ENCODE measurements at places on chromosomes 12 and 14.

- no peak for DNase-seq
These were observed 49.8 kb downstream of the NTS start for GRCh38 chr12:85923767-85924331.

- no peak for DNase-seq
These were observed 230.4 kb downstream of the SPTSSA start for GRCh38 chr14:34231626-34232025.

GRCh38 chr12:75505706-75506312, 5.6 kb downstream of the KRR1 start:
- DNase-seq, result no peak

GRCh38 chr14:59870277-59871165, at the start of gene RTN1:
TSS of gene RTN1 (minus strand) at chr14:59870776. CDS start at chr14:59870630, 146 bp downstream.
- DNase-seq, result peak; percentile 72

DNA sequence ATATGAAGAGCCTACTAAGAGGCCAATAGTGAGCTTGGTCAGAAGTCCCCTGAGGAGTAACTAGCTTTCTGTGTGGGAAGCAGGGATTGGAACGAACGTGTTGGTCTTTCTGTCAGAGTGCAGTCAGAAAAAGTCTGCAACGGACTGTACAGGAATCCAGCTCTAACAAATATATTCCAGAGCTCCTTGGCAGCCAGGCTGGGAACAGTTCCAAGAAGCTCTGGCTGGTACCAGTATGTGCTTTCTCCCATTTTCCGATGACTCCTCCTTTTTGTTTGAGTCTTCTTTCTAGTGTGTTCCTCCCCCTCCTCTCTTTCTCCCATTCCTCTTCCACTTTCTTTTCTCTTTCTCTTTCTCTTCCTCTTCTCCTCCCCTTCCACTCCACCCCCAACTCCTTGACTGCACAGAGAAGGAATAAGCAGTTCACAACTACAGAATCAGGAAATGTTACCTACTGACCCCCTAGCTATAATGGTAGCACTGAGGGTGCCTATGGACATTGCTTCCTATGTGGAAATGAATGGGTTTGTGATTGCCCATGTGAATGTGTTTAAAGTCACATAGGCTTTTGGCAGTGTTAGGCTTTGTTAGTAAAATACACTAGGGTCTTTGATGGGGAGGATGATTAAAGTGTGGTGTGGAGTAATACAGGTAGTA, 59.9 kb downstream of the TTLL5 start:
- DNase-seq, result no peak

DNA sequence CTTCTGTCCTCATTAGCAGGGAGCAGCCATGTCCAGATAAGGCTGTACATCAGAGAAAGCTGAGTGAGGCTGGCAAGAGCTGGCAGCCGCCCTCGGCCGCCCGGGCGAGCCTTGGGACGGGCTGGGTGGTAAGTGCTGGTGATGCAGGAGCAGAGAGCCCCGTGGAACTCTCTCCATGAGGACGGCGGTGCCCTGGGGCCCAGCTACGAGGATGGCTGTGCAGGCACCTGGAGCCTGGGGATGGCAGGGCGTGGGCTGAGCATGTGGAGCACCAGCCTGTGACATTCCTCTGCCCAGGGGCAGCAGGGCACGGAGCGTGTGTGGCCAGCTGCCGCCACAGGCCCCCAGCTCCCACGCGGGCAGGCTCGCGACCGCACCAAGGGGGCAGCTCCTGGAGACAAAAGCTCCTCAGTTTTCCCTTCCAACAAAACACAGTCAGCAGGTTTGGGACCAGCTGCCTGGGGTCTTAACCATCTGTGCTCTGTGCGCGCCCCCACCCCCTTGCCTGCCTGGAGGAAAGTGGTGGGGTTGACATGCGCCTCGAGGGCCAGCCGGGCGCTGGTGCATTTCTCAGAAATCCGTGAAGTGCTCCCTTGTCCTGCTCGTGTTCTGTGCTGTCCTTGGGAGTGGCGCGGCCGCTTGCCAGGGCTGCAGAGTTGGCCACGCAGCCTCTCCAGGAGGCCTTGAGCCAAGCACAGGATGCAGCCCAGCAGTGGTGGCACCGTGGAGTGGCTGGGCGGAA, 21.4 kb downstream of the PACS2 start:
- no peak for DNase-seq

- DNase-seq, result no peak
These were observed 30.5 kb downstream of the YLPM1 start for GRCh38 chr14:74793506-74794155.

GRCh38 chr14:76323331-76324050, 52.4 kb upstream of the ESRRB start:
- DNase-seq, result no peak

- no peak for DNase-seq
These were observed 101.3 kb upstream of the MAX start for GRCh38 chr14:65203574-65203973.

DNA sequence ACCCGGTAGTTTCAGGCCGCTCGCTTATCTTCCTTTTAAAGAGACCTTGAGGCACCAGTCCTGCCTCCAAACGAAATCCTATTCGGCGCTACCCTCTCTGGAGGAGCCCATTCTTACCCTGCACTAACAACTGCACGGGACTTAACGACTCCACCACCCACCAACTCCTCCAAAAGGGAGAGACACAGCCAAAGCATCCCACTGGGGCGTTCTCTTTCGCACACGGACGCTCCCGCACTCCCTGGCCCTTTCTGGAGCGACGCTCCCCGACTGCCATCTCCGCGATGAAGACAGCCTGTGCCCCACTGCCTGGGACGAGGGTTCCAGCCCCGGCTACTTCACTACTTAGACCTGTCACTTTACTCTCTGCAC, 650 bp downstream of the GALC start:
- no peak for DNase-seq

- DNase-seq, result no peak
These were observed 10.0 kb upstream of the PKP2 start for GRCh38 chr12:32906399-32907165.

DNA sequence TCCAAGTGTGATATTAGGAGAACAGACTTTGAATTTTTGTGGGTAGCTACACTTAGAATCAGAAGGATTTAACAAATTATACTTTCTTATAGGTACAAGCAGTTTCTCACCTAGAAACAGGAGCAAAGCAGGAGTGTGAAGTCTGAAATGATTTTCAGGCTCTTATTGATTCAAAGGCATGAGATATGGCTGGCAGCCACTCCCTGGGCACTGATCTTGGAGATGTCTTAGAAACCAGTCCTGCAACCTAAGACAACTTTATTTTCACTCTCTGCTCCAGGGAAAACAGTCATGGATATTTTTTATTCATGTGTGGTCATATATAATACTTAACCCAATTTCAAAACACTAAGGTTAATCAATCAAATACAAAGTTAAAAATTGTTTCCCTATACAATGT, 254.9 kb upstream of the TMEM132C start:
- DNase-seq, result no peak

DNA sequence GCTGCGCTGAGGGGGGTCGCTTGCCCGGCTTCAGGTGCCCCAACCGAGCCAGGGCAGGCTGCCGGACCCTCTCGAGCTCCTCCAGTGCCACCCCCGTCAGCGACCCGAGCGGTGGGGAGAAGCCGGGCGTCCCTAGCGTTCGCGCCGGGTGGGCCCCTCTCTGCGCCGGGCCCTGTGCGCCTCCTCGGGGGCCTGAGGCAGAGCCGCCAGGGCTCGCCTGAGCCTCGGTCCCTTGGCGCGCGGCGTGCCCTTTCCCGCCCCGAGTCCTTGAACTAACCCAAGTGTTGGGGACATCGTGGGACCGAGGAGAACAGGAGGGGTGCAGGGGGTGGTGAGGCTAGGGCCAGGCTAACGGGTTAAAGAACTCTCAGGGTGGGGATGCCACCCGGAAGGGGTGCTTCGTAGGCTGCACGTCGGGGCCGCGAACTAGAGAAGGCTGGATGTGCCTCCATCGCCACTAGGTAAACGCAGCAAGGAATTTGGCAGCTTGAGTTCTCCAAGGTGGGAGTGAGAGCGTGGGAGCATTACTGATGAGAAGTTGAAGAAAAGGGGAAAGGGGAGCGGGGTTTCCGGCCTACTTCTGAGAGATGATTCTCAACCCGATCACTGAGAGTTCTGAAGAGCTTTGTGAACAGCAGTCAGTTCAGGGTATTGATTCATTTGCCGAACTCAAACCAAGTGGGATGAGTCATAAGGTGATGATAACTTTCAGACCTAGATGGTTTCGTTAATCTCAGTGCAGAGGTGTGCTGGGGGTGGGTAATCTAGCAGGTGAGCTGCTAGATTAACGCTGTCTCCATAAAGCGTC, 618 bp downstream of the RNF34 start:
- DNase-seq, result no peak

GRCh38 chr12:30740274-30740673, 14.5 kb downstream of the CAPRIN2 start:
- DNase-seq, result no peak

DNA sequence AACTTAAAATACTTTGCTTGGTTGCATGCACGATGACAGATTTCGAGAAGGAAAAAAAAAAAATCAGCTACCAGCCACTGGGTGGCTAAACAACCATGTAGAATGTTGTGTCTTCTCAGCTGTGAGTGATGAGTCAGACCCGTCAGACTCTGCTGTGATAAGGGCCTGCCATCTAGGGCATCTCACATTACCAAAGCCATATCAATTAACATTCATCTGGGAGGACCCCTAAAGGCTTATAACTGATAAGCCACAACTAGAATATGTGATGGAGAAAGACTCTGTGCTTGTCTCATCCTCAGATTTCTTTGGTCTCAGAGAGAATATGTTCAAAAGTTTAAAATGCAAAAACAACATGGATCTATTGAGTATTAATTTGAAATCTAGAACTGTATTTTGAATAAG, 111.5 kb downstream of the PAX9 start:
- no peak for DNase-seq

GRCh38 chr12:24069532-24070395, 120.3 kb upstream of the SOX5 start:
- peak; percentile 85 for DNase-seq

- DNase-seq, result no peak
These were observed 2.6 kb downstream of the YAF2 start for GRCh38 chr12:42235426-42235825.

DNA sequence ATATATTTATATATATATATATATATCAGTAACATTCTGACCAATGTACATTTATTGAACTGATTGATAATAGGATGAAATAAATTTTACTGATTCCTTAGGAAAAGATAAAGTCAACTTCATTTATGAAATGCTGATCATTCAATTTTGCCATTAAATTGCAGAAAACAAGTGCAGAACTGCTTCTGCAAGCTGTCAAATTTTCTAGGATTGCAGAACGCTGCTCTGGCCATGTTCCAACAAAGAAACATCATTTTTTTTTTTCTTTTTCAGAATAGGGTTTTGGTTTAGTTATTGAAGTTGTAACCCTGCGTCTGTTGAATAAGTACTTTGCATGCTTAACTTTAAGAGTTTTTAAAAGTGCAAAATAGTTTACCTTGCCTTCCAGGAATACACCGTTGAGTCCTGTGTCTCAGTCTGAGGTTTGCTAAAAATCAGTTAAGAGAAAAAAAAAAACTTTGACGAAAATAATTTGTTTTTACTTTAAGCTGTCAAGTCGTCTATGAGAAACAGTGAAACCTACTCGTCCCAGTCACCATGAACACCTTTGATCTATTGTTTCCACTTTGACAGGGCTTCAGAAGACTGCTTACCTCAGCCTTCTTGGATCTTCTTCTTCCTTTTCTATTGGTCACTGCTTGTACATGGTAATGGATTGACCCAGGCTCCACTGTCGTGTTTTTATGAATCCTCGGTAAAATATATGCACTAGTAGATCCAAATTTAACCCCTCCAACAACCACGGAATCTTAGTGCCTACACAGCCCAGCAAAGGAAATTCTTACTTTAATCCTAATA, at the start of gene KERA:
TSS of gene KERA (minus strand) at position 657 of the 798 bp plus-strand sequence. CDS start 1,743 bp downstream, outside the sequence.
- DNase-seq, result no peak

GRCh38 chr12:66118240-66118891, 12.2 kb downstream of the LLPH start:
- no peak for DNase-seq

GRCh38 chr14:99378782-99379214, 101.9 kb downstream of the SETD3 start:
- DNase-seq, result no peak

GRCh38 chr12:41521872-41522379, 333.8 kb downstream of the PDZRN4 start:
- DNase-seq, result peak; percentile 29

- DNase-seq, result no peak
These were observed 135.6 kb downstream of the ESR2 start for GRCh38 chr14:64158608-64159007.

GRCh38 chr14:24064856-24065255, 6.5 kb upstream of the CPNE6 start:
- DNase-seq, result no peak

DNA sequence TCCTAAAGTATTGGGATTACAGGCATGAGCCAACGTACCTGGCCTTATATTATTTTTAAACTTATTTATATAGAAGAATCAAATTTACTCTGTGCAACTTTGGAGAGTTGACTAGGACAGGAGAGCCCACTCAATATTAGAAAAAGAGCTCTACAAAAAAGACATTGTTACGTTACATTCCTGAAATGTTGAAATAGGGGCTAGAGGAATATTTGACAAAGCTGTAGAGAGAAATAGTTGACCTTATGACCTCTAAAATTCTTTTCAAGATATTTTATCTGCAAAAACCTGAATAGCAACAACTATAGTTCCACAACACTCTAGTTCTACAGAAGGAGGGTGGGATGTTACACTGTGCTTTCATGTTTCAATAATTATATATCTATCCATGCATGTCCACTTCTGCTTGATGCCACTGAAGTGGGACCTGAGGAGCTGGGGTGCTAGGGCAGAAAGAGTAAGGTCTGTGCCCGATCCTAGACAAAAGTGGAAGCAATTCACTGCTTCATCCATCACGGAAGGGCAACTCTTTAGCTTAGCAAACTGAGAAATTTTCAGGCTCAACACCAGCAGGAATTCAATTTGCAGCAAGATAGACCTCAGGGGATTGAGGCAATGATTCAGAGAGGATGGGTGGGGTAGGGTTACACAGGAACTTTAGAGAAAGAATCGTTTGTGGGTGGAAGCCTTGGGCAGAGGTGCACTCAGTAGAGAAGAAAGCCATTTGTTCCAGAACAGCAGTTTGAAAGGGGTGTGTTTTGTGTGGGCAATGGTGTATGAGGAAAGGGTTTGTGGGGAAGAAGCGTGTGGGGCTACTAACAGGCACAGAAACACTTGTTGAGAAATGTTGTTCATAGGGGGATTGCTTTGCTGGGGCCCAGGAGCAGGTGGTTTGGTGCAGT, 16.0 kb upstream of the RNASE10 start:
- no peak for DNase-seq

GRCh38 chr12:104651811-104652210, 195.1 kb downstream of the CHST11 start:
- DNase-seq, result no peak

DNA sequence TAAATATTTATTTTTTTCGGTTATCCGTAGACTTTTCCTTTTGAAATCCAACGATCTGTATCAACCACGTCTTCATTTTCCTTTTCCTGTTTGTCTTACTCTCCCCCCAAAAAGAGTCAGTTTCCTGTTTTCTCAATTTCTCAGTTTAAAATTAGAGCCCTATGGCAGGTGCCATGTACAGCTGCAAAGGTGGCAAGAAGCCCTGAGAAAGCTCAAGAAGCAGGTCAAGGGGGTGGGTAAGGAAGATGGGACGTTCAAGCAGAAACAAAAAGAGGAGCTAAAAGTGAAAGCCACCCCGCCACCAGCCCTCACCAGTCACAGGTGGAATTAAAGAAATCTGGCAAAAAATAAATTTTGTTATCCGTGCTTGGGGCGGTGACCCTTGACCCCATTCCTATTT, 26.7 kb downstream of the SLC35E3 start:
- no peak for DNase-seq

All from NCI-H526 treated with DMSO at 0.1 percent for 48 hours (cell line).